ENCODE measurements at places on chromosomes 3 and 15.

DNA sequence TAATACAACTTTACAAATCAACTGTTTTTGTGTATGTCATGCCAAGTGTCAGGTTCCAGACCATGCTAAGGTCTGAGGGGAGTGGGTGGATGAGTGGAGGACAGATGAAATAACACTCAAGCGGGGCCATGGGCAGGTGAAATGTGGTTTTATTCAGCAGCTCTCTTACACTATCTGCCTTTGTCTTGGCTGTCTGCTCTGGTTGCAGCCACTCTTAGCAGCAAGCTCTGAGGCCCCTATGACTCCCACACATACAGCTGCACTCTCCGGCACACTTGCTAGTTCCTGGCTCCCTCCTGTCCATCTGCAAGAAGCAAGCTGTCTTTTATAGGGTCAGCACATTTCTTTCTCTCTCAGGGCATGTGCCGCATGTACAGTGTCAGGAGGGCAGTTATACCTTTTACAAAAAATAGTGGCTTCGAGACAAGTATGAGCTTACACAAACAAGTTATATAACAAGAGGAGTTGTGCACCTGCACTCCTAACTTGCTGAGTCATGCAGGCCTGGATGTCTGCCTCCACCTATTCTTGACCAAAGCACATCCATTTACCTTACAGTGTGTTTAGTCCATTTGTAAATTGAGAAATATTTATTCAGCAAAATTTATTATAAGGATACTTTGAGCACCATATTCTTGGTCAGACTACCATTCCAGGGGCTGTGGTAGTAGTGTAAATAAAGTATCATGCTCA lies 683.7 kb upstream of the CBLB start:
- DNase-seq, result no peak

GRCh38 chr3:154657218-154657617 lies 227.2 kb upstream of the GPR149 start:
- no peak for DNase-seq

DNA sequence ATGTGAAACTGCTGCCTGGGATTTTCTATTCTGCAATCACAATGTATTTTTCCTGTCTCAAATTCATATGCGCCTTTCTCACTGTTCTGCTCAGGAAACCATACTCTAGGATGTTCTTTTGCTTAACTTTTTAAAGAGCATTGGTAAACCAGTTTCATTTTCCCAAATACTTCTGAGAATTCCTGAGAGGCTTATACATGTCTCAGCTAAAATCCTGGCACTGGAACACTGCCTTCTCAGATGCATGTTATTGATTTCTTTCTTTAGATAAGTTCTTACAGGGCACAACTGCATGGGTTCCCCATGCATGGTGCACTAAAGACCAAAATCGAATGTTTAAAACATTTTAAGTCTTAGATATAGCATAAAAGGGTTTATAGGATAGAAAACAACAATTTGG lies 178.3 kb upstream of the PLSCR5 start:
- no peak for DNase-seq

DNA sequence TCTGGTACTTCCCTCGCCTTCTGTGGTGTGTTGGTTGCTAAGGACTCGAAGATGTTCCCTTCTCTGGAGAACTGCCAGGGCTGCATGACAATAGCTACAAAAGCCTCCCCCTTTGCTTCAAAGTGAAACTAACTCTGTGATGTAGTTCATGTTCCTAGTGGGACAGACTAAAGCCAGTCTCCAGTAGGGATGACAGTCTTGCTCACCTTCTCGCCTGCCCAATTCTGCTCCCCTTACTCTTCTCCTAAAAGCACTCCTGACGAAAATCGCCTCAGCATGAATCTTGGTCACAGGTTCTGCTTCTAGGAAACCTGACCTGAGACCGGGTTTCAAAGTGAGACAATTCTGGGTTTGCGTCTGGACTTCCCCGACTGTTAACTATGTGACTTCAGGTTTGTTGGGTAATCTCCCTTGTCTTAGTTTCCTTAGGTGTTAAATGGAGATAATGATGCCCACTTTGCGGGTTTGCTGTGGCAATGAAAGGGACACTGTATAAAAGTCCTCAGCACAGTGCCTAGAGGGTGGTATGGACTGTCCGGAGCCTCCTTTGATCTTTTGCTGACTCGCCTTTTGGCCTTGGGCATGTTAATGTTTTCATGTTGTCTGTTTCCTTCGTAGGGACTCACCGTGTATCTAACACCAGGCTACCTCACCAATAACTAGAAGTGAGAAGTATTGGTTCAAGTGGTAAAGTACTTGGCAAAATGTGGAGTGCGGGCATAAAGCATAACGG lies 24.9 kb upstream of the THRB start:
- DNase-seq, result no peak
